ENCODE measurements at places on chromosomes 2 and 18.

GRCh38 chr2:48448274-48449061 is 81.5 kb upstream of the STON1 start:
- no peak for DNase-seq

- no peak for DNase-seq
Observed at GRCh38 chr2:239353692-239354091, 47.1 kb downstream of the HDAC4 start.

- no peak for DNase-seq
Observed at GRCh38 chr2:159468257-159468656, 148.1 kb downstream of the BAZ2B start.

DNA sequence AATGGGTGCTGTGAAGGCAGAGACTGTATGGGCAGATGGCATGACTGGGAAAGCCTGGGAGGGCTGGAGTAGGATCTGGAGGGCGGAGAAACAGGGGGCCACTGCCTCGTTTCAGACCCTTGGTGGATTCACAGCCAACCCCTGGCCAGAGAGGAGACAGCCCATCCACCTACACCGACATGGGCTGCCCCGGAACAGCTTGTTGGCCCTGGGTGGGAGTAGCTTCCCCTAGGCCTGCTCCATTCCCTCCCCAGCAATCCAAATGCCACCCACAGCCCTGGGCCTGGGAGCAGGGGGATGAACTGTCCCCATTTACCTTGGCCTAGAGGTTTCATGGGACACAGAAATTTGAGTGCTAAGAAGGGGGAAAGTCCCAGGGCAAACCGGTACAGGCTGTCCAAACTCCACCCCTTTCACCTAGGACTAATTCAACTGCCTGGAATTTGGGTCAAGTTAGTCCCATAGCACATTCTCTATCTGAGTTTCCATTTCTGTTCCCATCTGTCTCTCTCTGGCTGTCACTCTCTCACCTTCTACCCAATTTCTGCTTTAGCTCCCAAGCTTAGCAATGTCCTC is 37.0 kb downstream of the LBH start:
- DNase-seq, result no peak

GRCh38 chr2:159179696-159180095 is 106.8 kb downstream of the WDSUB1 start:
- DNase-seq, result no peak

DNA sequence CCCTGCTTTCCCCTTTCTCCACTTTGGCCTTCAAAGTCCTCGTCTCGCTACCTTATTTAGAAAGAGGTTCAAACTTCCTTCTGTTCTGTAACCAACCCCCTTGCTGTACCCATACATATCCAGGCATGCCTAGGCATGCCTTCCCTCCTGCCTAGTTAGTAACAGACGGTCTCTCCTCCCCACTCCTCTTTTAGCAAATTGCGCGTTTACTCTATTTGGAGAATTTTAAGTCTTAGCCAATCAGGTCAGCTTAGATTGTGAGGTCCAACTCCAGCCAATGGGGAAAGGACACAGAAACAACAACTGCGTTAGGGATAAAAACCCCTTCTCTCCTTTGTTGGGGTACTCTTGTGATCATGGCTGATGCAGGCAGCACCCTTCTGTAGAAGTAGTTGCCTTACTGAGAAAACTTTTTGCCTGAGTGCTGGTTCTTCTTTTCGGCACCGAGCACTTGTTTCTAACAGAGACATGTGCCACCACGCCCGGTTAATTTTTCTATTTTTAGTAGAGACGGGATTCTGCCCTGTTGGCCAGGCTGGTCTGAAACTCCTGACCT is 85.9 kb upstream of the FOXI3 start:
- DNase-seq, result no peak

DNA sequence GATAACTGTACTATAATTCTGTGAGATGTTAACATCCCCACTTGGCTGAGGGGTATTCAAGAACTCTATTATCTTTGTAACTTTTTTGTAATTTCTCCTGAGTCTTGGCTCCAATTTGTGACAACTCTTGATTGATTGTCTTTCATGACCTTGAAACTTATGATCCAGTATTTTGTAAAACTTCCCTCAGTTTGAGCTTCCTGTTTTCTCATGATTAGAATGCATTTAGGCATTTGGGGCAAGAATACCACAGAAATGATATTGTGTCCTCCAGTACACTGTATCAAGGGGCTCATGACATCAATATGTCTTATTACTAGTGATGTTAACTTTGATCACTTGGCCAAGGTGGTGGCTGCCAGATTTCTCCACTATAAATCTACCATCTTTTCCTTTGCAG is 37.4 kb downstream of the PNO1 start:
- DNase-seq, result no peak

- DNase-seq, result no peak
Observed at GRCh38 chr2:229855116-229855515, 66.7 kb downstream of the TRIP12 start.

- DNase-seq, result no peak
Observed at GRCh38 chr18:45755934-45756333, 32.0 kb downstream of the SLC14A1 start.

DNA sequence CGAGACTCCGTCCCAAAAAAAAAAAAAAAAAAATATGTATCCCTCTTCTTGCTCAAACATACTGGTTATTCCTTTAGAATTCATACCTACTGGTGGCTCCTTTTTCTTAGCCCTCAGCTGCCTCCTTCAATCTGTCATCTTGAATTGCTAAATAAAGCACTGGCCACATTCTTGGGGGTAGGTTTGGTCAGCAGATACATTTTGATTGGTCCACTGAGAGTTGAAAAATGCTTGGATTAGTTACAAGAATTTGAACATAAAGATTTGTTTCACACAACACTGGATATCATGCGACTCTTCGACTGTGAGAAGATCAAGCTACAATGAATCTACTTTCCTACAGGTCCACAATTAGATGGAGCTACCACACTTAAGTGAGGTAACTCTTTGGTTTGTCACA is 906.1 kb upstream of the SLC39A10 start:
- DNase-seq, result no peak

Data from stimulated activated CD4-positive, alpha-beta T cell treated with anti-CD3 and anti-CD28 coated beads, Interleukin-1b, Interleukin-23, amount 100 ng/mL, for 24 hours (primary cell).